ENCODE measurements at places on chromosomes 3 and 15.

DNA sequence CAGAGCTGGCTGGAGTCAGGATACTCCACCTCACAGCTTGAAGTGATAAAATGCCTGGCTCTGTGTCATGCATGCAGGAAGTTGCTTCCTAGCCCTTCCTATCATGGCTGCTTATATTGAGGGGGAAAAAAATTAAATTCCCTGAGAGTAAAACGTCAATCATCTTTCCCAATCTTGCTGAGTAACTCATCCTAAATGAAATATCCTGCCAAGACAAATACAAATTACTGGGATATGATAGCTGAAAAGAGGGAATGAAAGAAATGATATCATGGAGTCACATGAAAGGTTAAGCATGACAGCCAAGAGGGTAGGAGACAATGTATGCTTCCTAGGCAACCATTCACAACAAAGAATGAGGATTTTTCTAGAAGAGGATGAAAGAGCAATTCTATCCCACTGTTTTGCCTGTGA lies 110.6 kb downstream of the ABI3BP start:
- no peak for DNase-seq

GRCh38 chr15:78749831-78750230 lies 61.4 kb downstream of the ADAMTS7 start:
- DNase-seq, result no peak

GRCh38 chr3:66655671-66656070 lies 154.8 kb upstream of the LRIG1 start:
- DNase-seq, result no peak

DNA sequence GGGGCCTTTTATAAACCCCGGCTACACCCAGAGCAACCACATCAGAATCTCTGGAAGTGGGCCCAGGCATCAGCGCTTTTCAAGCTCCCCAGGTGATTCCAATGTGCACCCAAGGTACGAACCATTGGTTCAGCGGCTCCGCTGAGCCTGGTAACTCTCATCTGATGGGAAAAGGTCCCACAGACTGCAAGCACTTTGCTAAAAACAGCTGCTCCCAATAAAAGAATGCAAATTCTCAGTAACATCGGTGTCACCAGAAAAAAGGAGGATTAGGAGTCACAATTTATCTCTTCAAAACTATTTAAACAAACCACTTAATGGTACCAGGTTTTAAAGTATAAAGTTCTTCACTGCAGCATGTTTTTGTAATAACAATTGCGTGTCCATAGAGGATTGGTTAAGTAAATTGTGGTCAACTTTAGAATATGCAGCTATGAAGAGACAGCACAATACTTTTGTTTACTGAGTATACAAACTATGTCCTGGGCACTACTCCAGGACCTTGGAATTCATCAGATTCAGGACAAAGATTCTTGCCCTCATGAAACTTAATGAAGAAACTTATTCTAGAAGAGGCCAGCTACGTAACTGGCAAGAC lies 660.7 kb upstream of the ADAMTS9 start:
- no peak for DNase-seq

DNA sequence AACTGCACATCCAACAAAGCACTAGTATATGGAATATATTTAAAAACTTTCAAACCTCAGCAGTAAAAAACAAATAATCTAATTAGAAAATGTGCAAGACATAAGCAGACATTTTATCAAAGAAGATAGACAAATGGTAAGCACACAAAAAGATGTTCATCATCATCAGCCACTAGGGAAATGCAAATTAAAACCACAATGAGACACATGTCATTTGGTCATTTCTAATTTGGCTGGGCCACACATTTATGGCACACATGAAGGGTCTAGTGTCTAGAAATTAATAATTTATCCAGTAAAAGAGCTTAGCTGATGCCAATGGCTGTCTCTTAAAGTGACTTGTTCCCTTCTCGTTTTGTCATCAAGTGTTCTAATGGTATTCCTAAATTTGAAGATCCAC lies 45.8 kb downstream of the ARHGAP31 start:
- DNase-seq, result no peak

GRCh38 chr3:175192536-175192935 lies 333.4 kb downstream of the NAALADL2 start:
- no peak for DNase-seq

DNA sequence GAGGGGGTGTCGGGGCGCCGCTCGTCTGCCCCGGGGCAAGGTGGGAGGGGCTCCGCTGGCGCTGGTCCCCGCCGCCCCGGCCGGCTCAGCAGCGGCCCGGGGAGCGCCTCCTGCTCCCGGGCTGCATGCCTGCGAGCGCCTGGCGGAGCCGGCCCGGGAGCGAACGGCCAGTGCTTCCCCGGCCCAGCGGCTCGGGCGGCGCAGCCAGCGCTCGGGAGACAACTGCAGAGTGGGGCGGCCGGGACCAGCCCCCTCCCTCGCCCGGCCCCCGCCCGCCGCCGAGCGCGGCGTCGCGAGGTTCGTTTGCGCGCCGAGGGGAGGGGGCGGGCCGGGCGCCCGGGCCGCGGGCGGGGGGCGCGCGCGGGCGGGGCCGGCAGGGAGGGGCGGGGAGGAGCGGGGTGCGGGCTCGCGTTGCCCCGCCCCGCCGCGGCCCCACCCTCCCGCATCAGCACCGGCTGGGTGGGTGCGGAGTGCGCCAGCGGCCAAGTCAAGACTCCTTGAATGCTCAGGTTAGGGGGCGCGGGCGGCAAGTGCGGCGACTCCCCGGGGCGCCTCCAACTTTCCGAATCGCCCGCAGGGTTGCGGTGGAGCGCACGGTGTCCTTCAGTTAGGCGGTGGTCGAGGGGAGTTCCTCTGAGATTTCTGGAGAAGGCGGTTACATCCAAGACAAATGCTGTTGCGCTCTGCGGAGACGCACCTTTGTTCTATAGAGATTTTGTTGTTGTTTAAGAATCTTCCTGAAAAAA lies at the start of gene RGMA:
Gene RGMA, minus strand, starts transcription at position 231 of the 746 bp plus-strand sequence. CDS start 279 bp downstream, outside the sequence.
- peak; percentile 64 for DNase-seq

- DNase-seq, result no peak
These were observed 140.5 kb upstream of the CADPS start for GRCh38 chr3:63015614-63016309.

GRCh38 chr3:112004669-112005068 lies 5.9 kb downstream of the TAGLN3 start:
- DNase-seq, result no peak

DNA sequence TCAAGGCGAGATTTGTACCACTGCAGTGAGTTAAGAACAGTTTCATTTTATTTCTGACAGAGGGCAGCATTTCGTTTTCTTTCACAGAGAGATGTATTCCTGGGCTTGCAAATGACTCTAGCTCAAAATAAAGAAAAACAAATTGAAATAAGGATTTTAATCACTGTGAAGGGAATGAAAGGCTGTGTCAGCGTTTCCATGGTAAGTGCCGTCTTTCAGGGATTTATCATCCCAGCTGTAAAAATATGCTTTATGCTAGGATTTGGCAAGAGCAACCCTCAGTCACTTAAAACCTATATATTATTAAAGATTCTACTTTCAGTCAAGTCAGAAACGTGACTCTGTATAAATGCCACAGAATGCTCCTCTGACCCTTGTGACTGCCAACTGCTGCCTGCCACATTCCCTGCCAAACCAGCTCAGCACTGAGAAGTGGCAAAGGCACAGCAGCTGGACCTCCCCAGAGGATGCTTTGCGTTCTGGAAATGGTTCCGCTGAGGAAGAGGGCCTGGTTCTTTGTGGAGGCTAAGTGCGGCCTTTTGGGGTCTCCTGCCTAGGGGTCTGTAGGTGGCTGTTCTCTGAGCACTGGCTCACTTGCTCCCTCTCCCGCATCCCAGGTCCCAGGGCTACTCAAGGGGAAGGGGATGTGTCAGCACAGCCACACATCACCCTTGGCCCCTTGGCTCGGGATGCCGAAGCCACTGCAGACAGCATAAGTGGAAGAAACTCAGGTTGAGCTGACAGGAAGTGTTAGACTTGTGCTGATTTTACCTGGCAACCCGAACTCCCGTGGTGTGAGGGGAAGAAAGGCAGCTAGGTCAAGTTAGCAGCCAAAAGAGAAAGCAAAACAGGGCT lies 56.6 kb upstream of the POMGNT2 start:
- no peak for DNase-seq

DNA sequence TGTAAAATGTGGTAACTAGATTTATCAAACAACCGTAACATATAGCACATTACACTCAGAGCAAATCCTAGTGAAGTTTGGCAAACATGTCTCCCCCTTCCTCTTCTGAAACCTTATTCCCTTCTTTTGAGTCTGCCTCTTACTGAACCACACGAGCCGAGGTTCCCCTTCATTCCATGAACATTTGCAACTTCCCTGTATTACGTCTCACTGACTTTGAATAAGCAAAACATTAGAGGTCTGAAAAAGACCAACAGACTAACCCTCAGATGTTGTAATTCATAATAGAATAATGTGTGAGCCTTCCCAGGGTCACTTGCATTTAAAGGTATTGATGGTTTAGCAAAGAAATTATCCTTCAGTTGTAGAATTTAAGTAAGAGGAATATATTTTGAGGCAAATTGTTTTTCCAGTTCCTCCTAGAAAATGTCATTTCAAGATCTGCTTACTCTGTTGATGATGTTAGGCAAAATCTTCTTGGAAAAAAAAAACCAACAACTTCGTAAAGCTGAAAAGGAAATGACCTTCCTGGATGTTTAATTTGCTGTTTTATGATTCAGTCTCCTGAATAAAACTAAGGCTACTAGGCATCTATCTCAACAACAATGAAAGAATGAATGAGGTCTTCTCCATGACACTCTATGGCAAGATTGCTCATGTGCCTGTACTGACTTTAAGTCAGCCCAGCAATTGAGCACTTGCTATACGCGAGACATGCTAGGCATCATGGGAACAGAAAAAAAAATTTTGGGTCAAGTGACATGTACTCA lies 296.9 kb upstream of the NECTIN3 start:
- DNase-seq, result no peak

- DNase-seq, result no peak
These were observed 218.1 kb downstream of the EPHB1 start for GRCh38 chr3:135013206-135013605.

GRCh38 chr3:58657036-58657520 lies 9.5 kb downstream of the FAM3D start:
- no peak for DNase-seq

- no peak for DNase-seq
These were observed 725.4 kb upstream of the NR2F2 start for GRCh38 chr15:95605098-95605497.

DNA sequence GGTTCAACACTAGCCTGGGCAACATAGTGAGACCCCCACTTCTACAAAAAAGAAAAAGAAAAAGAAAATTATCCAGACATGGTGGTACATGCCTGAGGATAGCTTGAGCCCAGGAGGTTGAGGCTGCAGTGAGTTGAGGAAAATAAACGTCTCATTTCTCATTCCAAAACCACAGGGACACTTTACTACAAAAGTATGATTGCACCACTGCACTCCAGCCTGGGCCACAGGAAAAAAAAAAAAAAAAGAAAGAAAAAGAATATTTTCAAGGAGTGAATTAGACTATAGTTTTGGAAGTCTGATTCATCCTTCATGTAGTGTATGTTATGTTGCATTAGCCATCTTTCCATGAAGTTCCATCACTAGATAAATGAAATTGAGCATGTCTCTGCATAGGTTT lies 149.5 kb upstream of the THBS1 start:
- DNase-seq, result no peak

DNA sequence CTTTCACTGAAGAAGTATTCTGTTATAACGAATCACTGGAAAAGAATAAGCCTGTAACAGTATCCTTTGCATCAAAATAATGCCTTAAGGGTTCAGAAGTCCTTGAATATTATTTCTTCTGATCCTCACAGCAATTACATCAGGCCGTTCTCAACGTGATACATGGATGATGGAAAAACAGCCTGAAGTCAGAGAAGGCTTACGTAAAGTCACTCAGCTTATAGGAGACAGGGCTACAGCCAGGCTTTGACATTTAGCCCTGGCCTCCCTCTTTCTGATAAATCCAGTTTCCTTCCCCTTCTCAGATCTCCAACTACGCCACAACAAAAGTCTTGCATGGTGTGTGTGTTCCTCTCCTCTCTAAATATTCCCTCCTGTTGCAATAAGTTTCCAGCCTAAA lies 131.9 kb downstream of the ANO10 start:
- DNase-seq, result no peak

GRCh38 chr3:83500422-83500821 lies 1458.4 kb upstream of the CADM2 start:
- no peak for DNase-seq

DNA sequence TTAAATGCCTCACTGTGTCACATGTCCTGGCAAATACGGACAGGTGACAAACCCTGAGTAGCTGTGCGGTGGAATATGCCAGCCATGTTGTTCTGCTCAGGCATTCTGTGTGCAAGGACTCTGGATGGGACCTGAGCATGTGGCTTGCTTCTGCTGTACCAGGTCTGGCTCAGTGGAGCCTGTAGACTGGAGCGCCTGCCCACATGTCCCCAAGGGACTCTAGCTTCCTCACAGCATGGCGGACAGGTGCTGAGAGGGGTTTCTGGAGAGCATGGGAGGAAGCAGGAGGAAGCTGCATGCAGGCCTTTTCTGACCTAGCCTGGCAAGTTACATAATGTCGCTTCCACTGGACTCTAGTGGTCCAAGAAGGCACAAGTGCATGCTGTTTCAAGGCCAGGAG lies 96.3 kb downstream of the PLXNA1 start:
- DNase-seq, result no peak

GRCh38 chr3:18087988-18088387 lies 337.2 kb downstream of the SATB1 start:
- DNase-seq, result no peak

DNA sequence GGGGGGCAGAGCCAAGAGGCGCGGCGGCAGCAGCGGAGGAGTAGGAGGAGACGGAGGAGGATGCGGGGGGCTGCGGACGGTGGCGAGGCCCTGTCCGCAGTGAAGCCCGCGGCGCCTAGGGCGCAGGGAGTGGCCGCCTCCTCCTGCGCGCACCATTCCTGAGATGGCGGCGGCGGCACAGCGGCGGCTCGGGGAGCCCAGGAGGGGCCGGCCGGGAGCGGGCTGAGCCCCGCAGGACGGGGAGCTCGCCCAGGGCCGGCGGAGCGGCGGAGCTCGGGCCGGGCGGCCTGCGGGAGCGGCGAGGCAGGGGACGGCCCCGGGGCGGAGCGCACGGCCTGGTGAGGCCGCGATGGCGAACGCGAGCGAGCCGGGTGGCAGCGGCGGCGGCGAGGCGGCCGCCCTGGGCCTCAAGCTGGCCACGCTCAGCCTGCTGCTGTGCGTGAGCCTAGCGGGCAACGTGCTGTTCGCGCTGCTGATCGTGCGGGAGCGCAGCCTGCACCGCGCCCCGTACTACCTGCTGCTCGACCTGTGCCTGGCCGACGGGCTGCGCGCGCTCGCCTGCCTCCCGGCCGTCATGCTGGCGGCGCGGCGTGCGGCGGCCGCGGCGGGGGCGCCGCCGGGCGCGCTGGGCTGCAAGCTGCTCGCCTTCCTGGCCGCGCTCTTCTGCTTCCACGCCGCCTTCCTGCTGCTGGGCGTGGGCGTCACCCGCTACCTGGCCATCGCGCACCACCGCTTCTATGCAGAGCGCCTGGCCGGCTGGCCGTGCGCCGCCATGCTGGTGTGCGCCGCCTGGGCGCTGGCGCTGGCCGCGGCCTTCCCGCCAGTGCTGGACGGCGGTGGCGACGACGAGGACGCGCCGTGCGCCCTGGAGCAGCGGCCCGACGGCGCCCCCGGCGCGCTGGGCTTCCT lies at the start of gene GPR27:
Gene GPR27, plus strand, starts transcription at position 155 of the 909 bp plus-strand sequence. Its CDS starts 195 bp downstream, at position 350.
- peak; percentile 59 for DNase-seq

All from HEK293T (cell line).